Gastrocnemius medialis (tissue), 4 donors: ENCODE measurements at places on chromosomes 16 and 17. TPM values are rescaled to one million over a fixed set of nuclear protein-coding genes. Genes with fewer than 3 reads are reported as not detected.

- H3K4me1 ChIP-seq: peaks cover 45% of the 10 kb centered on the region
- no peaks in the 10 kb centered on the region for H3K36me3 ChIP-seq
- H3K27me3 ChIP-seq: no peaks in the 10 kb centered on the region
- peak; percentile 31 for DNase-seq
- H3K27ac ChIP-seq: peak overlapping the region; percentile 99
Observed at GRCh38 chr16:9092282-9092977, 986 bp downstream of the HAPSTR1 start.

GRCh38 chr16:86669937-86670749 lies 91.8 kb downstream of the FOXL1 start:
- no peaks in the 10 kb centered on the region for H3K27me3 ChIP-seq
- H3K36me3 ChIP-seq: no peaks in the 10 kb centered on the region
- peak overlapping the region; percentile 25 for H3K4me3 ChIP-seq
- peaks cover 62% of the 10 kb centered on the region for H3K4me1 ChIP-seq

GRCh38 chr17:33164169-33164881 lies 128.8 kb downstream of the ASIC2 start:
- peak; percentile 22 for DNase-seq
- H3K4me3 ChIP-seq: no peak overlapping the region
- no peak overlapping the region for H3K27ac ChIP-seq

DNA sequence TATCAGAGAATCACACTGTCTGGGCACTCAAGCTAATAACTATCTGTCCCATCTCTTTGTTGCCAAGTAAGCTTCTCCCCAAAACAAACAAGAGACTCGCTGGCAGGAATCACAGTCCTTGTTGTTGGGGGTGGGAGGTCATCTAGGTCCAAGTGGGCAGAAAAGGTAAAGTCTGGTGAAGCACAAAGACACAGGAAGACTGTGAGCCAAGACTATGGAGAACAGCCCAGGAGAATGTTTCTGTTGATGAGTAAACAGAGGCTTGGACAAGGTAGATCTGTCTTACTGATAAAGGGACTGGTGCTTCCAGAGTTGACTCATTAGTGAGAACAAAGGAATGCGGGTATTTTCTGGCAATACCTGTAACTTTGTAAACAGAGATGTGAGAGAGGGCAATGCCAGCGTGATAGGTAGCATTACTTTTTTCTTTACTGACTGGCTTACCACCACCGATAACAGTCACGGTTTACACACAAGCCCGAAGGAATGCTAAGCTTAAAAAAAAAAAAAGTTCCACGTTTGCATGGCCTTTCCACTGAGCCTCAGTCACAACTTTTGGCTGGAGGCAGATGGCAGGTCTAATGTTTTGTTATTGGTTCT lies 11.5 kb upstream of the MMD start:
- no peaks in the 10 kb centered on the region for H3K4me1 ChIP-seq
- DNase-seq: no peak
- H3K36me3 ChIP-seq: no peaks in the 10 kb centered on the region
- no peaks in the 10 kb centered on the region for H3K27me3 ChIP-seq
- H3K27ac ChIP-seq: no peak overlapping the region

GRCh38 chr16:48332978-48333377 lies 52.2 kb downstream of the SIAH1 start:
- no peaks in the 10 kb centered on the region for H3K27me3 ChIP-seq
- H3K4me1 ChIP-seq: peaks cover 22% of the 10 kb centered on the region
- no peak overlapping the region for H3K27ac ChIP-seq

The DEXI gene
- 125 TPM for total RNA-seq

- H3K27me3 ChIP-seq: no peaks in the 10 kb centered on the region
- no peak for DNase-seq
- peaks cover 72% of the 10 kb centered on the region for H3K4me1 ChIP-seq
- H3K27ac ChIP-seq: peak overlapping the region; percentile 92
- H3K36me3 ChIP-seq: no peaks in the 10 kb centered on the region
Observed at GRCh38 chr17:1491443-1492248, 840 bp downstream of the MYO1C start.

- H3K4me3 ChIP-seq: no peak overlapping the region
- DNase-seq: peak; percentile 13
- H3K27me3 ChIP-seq: no peaks in the 10 kb centered on the region
- H3K27ac ChIP-seq: no peak overlapping the region
Observed at GRCh38 chr16:77469634-77470033, 34.8 kb upstream of the ADAMTS18 start.

The USP31 gene
- 23.3 TPM for total RNA-seq

- no peaks in the 10 kb centered on the region for H3K4me1 ChIP-seq
- H3K36me3 ChIP-seq: peaks cover 10% of the 10 kb centered on the region
- no peak for DNase-seq
- no peaks in the 10 kb centered on the region for H3K27me3 ChIP-seq
- H3K27ac ChIP-seq: no peak overlapping the region
Observed at GRCh38 chr16:69083306-69083941, 22.0 kb upstream of the HAS3 start.

The TP53TG3C gene
- not detected for total RNA-seq

DNA sequence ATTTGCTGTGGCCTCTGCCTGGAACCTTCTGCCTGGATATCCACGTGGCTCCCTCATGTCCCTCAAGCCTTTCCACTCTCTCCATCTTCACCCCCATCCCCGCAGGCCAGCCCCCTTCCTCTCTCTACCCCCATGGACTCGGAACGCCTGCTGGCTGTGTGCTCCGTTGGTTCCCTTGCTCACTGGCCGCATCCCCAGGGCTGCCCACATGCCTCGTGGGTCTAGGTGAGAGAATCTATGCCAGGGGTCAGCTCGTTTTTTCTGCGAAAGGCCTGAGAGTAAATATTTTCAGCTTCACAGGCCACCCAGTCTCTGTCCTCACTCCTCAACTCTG lies 12.0 kb downstream of the SLC5A10 start:
- peaks cover 8% of the 10 kb centered on the region for H3K4me1 ChIP-seq
- DNase-seq: no peak
- no peak overlapping the region for H3K4me3 ChIP-seq
- H3K27me3 ChIP-seq: no peaks in the 10 kb centered on the region

The SLC5A10 gene
- total RNA-seq: not detected

The TRAPPC1 gene
- total RNA-seq: 38.2 TPM

- no peak for DNase-seq
- H3K36me3 ChIP-seq: no peaks in the 10 kb centered on the region
- H3K4me3 ChIP-seq: no peak overlapping the region
- no peaks in the 10 kb centered on the region for H3K4me1 ChIP-seq
- H3K27me3 ChIP-seq: no peaks in the 10 kb centered on the region
Observed at GRCh38 chr16:24524855-24525677, 14.3 kb upstream of the RBBP6 start.

DNA sequence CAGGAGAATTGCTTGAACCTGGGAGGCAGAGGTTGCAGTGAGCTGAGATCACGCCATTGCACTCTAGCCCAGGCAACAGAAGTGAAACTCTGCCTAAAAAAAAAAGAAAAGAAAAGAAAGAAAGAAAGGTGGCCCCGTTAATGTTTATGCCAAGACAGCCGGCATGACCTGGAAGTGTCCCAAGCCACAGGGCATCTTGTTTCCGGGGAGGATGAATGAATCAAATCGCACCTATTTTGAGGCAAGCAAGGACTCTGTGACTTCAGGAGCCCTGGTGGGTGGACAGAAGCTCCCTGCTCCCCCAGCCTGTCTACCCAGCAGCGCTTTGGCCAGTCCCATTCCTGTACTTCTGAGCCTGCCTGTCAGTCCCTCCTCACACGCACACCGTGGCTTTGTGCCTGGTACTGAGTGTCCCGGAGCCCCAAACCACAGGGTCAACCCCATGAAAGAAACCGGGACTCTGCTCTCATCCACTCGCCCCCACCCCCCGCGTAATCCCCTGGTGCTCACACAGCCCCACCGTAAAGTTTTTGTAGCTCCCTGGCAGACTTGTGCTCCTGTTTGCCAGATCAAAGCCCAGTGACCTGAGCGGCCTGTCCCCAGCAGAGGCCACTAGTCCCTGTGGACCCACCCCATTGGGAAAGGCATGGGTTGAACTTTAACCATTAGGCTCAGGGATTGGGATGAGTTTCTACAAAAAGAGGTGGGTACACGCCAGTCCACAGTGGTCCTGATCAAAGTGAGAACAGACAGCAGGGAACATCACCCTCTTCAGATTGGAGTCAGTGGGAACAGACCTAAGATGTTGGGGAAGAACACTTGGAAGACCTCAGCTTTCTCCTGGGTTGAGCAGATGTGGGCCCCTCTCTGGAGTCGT lies 19.3 kb downstream of the CD2BP2 start:
- peak overlapping the region; percentile 98 for H3K27ac ChIP-seq
- H3K27me3 ChIP-seq: no peaks in the 10 kb centered on the region
- peak; percentile 64 for DNase-seq
- peaks cover 32% of the 10 kb centered on the region for H3K4me1 ChIP-seq

GRCh38 chr17:78433780-78434335 lies 55.4 kb downstream of the PGS1 start:
- no peak overlapping the region for H3K4me3 ChIP-seq
- no peak for DNase-seq
- H3K36me3 ChIP-seq: no peaks in the 10 kb centered on the region
- peaks cover 2% of the 10 kb centered on the region for H3K27me3 ChIP-seq

The PDIA2 gene
- total RNA-seq: not detected

The OGFOD3 gene
- total RNA-seq: 72.1 TPM

The NOTUM gene
- total RNA-seq: 1.8 TPM

GRCh38 chr16:7113395-7113794 lies 219.2 kb upstream of the RBFOX1 start:
- no peak for DNase-seq
- no peak overlapping the region for H3K27ac ChIP-seq
- no peaks in the 10 kb centered on the region for H3K27me3 ChIP-seq
- no peaks in the 10 kb centered on the region for H3K36me3 ChIP-seq
- no peaks in the 10 kb centered on the region for H3K4me1 ChIP-seq
- H3K4me3 ChIP-seq: no peak overlapping the region

DNA sequence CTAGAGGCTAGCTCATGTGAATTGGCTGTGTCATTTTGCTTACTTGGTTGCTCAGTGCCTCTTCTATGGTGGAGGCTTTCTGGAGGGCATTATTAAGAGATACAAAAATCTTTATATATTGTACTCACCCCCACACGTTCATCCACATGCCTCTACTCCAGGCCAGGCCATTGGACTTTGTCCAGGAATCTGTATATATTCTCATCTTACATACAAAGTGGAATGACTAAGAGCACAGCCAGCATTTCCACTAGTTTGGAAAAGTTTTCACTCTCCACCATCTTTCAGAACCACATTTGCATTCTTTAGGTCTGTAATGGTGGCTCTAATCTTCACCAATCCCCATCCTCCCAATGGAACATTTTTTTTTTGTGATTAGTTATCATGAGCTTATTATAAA lies 4.8 kb upstream of the GLG1 start:
- no peak overlapping the region for H3K4me3 ChIP-seq
- H3K27me3 ChIP-seq: no peaks in the 10 kb centered on the region
- H3K36me3 ChIP-seq: no peaks in the 10 kb centered on the region
- peak overlapping the region; percentile 74 for H3K27ac ChIP-seq
- DNase-seq: no peak
- H3K4me1 ChIP-seq: peaks cover 22% of the 10 kb centered on the region

DNA sequence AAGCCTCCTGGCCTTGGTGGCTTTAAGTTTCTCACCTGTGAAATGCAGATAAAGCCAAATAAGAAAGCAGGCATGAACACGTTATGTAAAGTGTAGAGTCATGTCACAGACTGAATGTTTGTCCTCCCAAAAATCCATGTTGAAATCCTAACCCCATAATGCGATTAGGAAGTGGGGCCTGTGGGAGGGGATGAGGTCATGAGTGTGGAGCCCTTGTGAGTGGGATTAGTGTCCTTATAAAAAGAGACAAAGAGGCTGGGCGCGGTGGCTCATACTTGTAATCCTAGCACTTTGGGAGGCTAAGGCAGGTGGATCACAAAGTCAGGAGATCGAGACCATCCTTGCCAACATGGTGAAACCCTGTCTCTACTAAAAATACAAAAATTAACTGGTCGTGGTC lies 19.5 kb upstream of the C16orf78 start:
- no peak for DNase-seq
- no peaks in the 10 kb centered on the region for H3K4me1 ChIP-seq
- H3K4me3 ChIP-seq: no peak overlapping the region
- no peak overlapping the region for H3K27ac ChIP-seq

DNA sequence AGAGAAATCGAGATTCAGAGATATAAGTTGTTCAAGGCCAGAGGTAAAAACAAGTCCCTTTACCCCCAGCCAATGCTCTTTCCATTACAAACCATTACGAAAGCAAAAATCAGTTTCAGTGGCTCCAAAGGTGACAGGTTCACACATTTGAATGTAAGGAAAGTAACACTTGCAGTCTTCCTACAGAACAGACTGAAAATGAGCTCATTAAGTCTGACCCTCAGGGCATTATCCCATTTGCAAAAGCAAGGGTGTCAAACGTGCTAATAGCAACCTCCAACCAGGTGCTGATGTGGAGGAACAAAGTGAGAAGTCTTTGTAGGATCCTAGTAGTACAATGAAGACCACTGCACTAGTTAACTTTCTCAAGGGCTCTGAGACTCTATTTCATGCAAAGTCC lies 65.2 kb downstream of the XPO6 start:
- no peak overlapping the region for H3K4me3 ChIP-seq
- no peaks in the 10 kb centered on the region for H3K4me1 ChIP-seq
- H3K36me3 ChIP-seq: peaks cover 65% of the 10 kb centered on the region
- no peak overlapping the region for H3K27ac ChIP-seq
- no peaks in the 10 kb centered on the region for H3K27me3 ChIP-seq
- DNase-seq: no peak

DNA sequence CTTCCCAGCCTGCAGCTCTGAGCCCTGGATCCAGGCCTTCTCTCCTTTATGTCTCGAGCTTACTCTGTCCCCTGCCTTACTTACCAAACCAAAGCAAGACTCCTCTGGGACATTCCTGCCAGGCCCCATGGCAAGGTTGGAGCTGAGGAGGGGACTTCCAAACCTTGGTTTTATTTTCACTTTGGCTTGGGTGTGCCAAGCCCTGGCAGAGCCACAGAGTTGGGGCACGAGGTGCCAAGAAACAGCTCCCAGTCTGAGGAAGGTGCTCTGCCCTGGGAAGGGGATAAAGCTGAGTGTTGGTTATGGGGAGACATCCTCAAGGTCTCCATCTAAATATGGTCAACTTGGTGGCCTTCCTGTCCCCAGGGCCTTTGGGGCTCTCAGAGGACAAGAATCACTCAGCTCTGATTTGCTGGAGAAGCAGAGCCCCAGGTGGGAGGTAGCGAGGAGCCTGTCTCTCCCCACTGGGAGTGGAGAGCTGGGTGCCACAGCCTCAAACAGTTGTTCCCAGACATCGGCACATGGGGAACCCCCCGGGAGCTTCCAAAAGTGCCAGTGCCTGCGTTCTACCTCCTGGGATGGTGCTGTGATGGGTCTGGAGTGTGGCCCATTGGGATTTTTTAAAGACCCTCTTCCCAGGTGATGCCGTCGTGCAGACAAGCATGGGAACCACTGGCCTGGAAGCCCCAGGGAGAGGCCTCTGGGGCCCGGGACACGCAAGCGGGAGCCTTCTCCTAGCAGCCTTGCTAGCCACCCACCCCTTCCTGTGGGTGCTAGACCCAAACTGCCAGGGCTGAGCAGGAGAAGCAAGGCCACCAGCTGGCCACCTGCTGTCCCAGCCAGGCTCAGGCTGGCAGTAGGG lies 10.3 kb downstream of the NLRC5 start:
- no peak overlapping the region for H3K4me3 ChIP-seq
- DNase-seq: no peak
- H3K27ac ChIP-seq: peak overlapping the region; percentile 70
- H3K27me3 ChIP-seq: no peaks in the 10 kb centered on the region

GRCh38 chr16:86768999-86769398 lies 190.7 kb downstream of the FOXL1 start:
- no peak overlapping the region for H3K27ac ChIP-seq
- no peak overlapping the region for H3K4me3 ChIP-seq
- peaks cover 4% of the 10 kb centered on the region for H3K27me3 ChIP-seq
- no peaks in the 10 kb centered on the region for H3K4me1 ChIP-seq

- no peak for DNase-seq
- no peaks in the 10 kb centered on the region for H3K36me3 ChIP-seq
- no peaks in the 10 kb centered on the region for H3K4me1 ChIP-seq
- H3K27ac ChIP-seq: no peak overlapping the region
- H3K27me3 ChIP-seq: no peaks in the 10 kb centered on the region
Observed at GRCh38 chr16:59274141-59274540, 540.0 kb upstream of the GOT2 start.
